Activated CD8-positive, alpha-beta T cell treated with anti-CD3 and anti-CD28 coated beads for 36 hours (primary cell): ENCODE measurements at places on chromosomes 12 and 14. TPM values are rescaled to one million over a fixed set of nuclear protein-coding genes. Genes with fewer than 3 reads are reported as not detected.

The KRT4 gene
- total RNA-seq: 0.11 TPM

The PCED1B gene
- 119 TPM for total RNA-seq

The P2RX2 gene
- total RNA-seq: not detected

The CLEC2A gene
- not detected for total RNA-seq

The KCNA5 gene
- total RNA-seq: not detected

The PLEKHH1 gene
- 6.7 TPM for total RNA-seq

The TNS2 gene
- 1.1 TPM for total RNA-seq

The SERPINA6 gene
- total RNA-seq: not detected

The RIPK3 gene
- total RNA-seq: 6.5 TPM

The SELPLG gene
- total RNA-seq: 22.1 TPM

The SNAPC1 gene
- total RNA-seq: 11.6 TPM

The SRRM4 gene
- not detected for total RNA-seq

The LIN7A gene
- not detected for total RNA-seq

The P3H3 gene
- 2.1 TPM for total RNA-seq

The TMTC1 gene
- not detected for total RNA-seq

The CFAP54 gene
- total RNA-seq: 0.45 TPM

The KRT6C gene
- total RNA-seq: not detected

The VIPAS39 gene
- 13.9 TPM for total RNA-seq

The AKAP3 gene
- total RNA-seq: 2.0 TPM

The RTRAF gene
- total RNA-seq: 230 TPM

The NANOG gene
- not detected for total RNA-seq

The SCNN1A gene
- total RNA-seq: 3.8 TPM

The CCDC175 gene
- total RNA-seq: not detected

The KCNH5 gene
- total RNA-seq: not detected

The ARHGAP9 gene
- 125 TPM for total RNA-seq

The EML5 gene
- total RNA-seq: 3.8 TPM

The HOTAIR gene
- total RNA-seq: not detected
